ENCODE measurements at places on chromosomes 6 and 20.
A peak's percentile ranks its signal among the peaks of the same experiment; 100 is the strongest.

- DNase-seq = no peak
Measured at GRCh38 chr6:3773678-3774298, 22.3 kb upstream of the PXDC1 start.

DNA sequence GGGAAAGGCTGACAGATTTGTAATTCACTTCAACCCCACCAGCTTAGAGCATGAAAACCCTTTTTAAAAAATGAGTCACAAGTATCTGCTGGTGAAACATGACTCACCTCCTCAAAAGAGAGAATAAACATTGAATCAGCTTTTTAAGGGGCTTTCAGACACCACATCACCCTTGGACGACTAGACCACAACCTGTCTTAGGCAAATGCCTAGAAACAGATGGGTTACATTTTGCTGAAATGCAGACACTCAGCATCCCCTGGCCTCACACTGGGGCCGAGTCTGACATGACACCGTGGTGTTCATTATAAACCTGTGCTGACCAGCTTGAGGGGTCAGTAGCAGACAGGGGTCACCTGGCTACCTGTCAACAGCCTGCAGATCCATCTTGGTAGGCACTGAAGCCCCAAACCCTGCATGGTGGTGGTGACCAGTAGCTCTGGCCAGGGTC, 175.3 kb upstream of the CST7 start:
- peak; percentile 48 for DNase-seq

DNA sequence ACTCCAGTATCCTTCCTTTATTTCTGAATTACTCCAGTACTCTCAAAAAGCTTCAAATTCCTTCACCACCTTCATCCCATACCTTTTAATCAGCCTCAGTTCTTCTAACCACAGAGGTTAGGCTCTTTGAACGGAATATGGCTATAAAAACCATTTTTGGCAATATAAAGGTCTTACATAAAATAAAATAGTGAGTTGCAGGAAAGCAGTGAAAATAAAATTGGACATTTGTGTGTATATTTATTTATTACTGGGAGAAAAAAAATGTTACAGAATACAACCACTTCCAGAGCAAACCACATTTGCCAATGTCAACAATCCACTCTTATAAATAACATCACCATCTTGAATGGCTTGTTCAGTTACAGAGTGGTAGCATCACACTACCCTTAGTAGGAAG, 7.7 kb downstream of the HDDC2 start:
- no peak for DNase-seq

- DNase-seq = no peak
Measured at GRCh38 chr20:35327074-35327976, 35.1 kb upstream of the FAM83C start.

Data from GM13977 (cell line).